ENCODE measurements at places on chromosomes 3 and 15.

DNA sequence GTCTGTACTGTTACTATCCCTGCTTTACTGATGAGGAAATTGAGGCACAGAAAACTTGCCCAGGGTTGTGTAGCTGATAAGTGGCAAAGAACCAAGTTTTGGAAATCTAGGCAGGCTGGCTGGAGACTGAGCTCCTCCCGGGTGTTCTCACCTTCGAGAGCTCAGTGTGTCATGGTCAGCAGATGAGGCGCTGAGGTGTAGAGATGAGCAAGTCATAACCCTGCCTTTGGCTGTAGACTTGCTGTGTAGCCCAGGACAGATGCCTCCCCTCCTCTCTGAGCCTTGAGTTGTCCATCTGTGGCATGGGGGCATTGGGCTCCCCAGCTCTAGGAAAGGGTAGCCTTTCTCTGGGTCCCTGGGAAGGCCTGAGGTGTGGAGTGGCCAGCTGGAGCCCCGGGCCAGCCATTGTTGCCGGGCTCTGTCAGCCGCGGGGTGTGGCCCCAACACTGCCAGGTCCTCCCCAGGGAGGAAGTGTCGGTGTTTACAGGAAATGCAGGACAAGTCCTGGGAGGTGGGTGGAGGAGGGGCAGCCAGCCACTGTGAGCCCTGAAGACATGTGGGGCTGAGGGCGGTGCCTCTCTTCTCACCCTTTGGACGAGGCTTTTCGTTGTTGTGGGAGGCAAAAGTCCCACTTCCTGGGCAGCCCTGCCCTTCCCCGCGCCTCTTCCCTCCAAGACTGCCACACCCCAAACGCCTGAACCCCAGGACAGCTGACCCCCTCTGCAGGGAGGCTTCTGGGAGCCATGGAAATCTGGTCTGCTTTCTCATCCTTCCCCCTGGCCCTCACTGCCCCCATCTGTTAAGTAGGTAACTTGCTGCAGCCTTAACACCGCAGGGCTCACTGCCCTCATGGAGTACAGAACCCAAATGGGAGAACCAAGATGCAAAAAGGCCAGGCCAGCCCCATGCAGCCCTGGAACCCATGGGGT, 29.1 kb downstream of the FGD5 start:
- DNase-seq = no peak

GRCh38 chr3:122890077-122890719, 95.3 kb downstream of the SLC49A4 start:
- DNase-seq = no peak

- no peak for DNase-seq
These were observed 26.5 kb downstream of the ATP6V1A start for GRCh38 chr3:113773381-113773780.

DNA sequence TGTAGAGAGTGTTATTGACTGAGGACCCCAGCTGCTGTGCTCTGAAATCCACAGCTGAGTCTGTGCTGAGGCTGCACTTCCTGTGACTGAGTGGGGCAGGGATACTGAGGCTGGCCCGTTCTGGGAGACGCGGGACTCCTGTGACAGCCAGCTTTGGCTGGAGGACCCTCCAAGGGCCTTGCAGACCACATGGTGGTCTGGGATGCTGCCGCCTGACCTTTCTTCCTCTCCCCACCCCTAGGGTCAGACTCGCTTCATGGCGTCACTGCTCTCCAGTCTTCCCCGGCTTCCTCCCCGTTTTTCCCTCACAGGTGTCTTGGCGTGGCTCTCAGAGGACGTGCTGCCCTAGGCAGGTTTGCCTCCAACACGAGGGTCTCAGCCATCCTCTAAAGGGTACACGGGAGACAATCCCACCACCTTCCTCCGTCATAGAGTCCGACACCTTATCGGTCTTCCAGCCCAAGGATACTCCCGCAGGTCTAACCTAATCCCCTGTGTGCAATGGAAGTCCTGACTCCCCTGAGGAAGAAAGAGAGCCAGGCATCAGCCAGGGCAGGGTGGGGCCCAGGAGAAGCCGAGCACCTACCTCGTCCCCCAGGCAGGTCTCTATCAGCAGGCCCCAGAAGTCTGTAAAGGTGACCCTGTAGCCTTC, 19.9 kb upstream of the EHD4 start:
- DNase-seq = no peak

DNA sequence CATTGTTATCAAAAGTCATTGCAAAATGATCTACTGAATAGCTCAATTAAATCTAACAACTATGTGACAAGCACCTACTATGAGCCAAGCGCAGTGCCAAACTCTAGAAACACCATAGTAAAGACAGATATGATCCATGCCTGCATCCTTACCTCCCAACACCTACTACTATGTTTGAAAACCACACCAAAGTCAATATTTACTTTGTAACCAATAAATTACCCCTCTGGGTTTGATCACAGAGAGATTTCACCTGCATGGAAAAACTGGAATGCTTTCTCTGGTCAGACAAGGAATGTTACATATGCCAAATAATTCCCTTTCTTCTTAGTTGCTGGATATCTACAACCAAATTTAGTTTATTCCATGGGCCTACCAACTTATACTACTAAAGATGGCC, 422.2 kb downstream of the FHIT start:
- DNase-seq = no peak

DNA sequence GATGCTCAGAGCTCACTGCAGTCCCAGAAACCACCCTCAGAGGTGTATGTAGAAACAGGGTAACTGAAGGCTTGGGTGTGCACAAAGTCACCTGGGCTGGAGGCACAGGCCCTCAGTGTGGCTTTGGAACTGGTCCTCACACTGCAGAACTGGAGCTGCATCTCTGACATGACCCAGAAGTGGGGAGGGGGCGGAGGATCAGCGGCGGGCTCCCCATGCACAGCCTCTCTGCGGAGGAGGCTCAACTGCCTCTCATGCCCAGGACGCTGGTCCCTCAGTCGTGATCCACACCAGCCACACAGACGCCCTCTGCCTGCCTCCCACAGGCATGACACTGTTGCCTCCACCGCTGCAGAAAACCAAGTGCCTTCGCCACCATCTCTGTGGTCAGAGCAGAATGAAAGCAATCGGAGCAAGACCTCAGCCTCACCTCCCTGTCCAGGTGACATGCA, 73.7 kb downstream of the TM2D3 start:
- DNase-seq = no peak

GRCh38 chr3:127404221-127405009, 116.6 kb upstream of the PRR20G start:
- no peak for DNase-seq

- DNase-seq = no peak
These were observed 7.3 kb downstream of the GRIP2 start for GRCh38 chr3:14532691-14533456.

DNA sequence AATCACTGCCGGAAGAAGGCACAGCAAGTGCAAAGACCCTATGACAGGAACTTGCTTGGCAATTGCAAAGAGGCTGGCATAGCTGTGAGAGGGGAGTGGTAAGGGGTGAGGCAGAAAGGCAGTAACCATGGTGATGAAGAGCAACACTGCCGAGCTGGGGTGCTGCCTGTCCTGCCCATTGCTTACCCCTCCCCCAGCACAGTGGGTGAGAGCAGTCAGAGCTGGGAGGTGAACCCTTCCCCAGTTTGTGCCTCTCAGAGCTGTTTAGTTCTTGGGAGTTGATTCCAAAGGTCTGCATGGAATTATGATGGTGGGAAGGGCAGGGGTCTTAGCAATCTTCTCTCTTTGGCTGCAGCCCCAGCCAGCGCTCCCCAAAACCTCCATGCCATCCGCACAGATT, 8.8 kb downstream of the TYRO3 start:
- no peak for DNase-seq

GRCh38 chr3:115899535-115899934, 276.2 kb downstream of the GAP43 start:
- DNase-seq = no peak

DNA sequence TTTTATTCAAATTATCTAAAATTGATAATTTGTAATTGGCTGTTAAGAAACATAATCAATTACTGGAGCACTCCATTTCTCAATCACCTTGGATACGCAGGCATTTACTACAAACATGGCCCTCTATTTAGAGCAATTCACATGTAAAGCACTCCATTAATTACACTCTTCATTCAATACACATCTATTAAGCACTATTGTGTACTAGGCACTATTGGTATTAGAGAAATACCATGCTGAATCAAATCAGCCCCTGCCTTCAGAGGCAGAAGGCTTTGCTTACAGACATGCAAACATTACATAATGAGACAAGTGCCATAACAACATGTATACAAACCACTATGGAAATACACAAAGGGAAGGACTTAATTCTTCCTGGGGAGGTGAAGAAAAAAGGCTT, 69.1 kb downstream of the PEAK1 start:
- DNase-seq = no peak

DNA sequence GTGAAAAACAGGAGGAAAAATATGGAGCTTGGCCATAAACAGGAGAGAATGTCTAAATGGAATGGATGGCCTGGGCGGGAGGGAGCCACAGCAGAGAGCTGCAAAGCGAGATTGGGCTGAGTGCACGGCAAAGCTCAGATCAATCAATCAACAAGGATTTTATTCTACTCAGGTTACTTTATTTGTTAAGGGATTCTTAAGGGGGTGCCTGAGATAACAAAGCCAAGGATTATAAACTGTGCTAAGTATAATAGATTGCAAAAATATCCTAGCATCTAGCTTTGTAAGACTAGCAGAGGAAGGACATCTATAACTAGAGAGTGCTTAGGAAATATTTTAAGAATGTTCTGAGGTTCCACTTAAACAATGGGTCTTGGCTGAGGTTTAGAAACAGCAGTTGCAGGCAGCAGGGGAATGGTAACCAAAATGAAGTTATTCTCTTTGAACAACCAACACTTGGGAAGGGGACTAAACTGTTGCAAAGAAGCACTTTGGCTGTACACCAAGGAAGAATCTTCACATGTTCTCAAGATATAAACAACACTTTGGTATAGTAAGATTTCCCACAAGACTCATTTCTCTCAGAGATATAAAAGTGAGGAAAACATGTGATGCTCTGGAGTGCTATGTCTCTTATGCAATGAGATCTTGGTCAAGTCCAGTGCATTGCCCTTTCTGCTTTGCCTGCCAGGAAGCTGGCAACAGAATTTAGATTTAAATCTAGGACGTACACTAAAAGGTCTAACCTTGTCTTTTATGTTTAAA, 35.5 kb downstream of the TMEM212 start:
- no peak for DNase-seq
